ENCODE measurements at places on chromosomes 5 and 9.

- DNase-seq, result no peak
Observed at GRCh38 chr5:79791843-79792242, 102.2 kb downstream of the CMYA5 start.

- DNase-seq, result peak; percentile 26
Observed at GRCh38 chr5:150272531-150272930, 17.0 kb downstream of the CAMK2A start.

- peak; percentile 17 for DNase-seq
Observed at GRCh38 chr5:170757182-170757601, 26.3 kb upstream of the GABRP start.

DNA sequence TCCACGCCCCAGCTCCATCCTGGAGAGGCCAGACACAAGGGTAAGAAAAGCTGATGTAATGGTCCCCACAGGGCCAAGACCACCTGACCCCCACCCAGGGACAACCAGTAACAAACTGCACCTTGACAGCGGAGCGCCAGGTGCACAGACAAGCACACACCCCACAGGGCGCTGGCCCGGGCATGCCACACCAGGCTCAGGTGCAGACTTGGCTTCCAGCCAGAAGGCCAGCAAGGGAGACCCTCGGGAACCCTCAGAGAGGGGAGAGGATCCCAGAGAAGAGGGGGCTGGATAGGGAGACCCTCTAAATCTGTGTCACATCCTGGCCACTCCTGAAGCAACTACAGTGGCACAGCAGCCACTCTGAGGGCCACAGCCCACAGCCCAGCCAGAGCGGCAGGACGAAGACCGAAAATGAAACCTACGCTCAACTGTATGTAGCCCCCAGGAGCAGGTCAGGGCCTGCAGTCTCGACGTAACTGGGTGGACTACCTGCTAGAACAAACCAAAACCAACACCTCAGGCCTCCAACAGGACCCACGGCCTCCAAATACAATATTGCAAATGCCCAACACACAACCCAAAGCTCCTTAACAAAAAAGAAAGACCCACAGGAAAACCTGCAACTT, 18.5 kb downstream of the CAMSAP1 start:
- no peak for DNase-seq

DNA sequence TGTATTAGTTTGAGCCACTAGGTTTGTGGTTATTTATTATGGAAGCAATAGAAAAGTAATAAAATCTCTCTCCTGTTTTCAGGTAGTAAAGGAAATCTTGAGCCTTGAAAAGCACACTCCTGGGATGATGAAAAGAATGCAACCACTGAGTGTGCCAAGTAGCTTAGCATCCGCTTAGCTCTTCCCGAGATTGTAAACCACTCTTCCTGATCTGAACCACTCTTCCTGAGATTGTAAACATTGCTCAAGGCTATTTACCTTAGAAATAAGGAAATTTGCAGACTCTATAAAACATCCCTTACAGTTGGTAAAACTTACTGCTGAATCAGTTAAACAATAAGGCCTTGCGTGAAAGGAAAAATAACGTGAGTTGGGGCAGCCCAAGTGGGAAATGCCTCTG, 17.4 kb upstream of the IL33 start:
- DNase-seq, result no peak

- DNase-seq, result no peak
Observed at GRCh38 chr9:115373710-115374045, 255.7 kb upstream of the TNC start.

- peak; percentile 92 for DNase-seq
Observed at GRCh38 chr9:99000476-99001395, 57.0 kb downstream of the COL15A1 start.

DNA sequence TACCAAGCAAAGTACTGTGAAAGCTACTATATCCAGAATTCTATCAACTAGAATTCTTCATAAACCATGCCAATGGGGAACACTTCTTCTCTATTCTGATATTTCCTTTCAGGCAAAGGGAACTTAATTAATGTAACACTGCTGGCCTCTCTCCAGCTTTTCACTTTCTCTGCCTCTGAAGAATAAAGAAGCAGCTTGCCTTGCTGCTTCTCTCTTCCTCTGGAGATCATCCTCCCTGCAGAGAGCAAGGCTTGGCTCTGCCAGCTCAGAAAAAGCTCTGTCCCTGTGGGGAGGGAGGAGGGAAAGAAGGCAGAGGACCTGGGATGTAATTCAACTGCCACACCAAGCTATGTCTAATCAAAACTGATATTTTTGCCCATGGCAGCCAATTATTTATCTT, 6.5 kb downstream of the CTNND2 start:
- DNase-seq, result no peak

DNA sequence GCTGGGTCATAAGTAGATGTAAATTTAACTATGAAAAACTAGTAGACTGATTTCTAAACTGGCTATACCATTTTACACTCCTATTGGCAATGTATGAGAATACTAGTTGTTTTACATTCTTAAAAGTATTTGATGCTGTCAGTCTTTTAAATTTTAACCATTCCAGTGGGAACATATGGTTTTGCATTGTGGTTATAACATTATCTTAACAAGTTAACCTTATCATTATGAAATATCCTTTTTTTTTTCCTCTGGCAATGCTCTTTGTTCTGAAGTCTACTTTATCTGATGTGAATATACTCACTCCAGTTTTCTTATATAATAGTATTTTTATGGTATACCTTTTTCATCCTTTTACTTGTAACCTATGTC, 548.9 kb upstream of the CLINT1 start:
- no peak for DNase-seq

GRCh38 chr5:65113771-65114170, 345.0 kb downstream of the CWC27 start:
- DNase-seq, result no peak

GRCh38 chr5:142743592-142744441, 26.4 kb upstream of the ARHGAP26 start:
- no peak for DNase-seq

DNA sequence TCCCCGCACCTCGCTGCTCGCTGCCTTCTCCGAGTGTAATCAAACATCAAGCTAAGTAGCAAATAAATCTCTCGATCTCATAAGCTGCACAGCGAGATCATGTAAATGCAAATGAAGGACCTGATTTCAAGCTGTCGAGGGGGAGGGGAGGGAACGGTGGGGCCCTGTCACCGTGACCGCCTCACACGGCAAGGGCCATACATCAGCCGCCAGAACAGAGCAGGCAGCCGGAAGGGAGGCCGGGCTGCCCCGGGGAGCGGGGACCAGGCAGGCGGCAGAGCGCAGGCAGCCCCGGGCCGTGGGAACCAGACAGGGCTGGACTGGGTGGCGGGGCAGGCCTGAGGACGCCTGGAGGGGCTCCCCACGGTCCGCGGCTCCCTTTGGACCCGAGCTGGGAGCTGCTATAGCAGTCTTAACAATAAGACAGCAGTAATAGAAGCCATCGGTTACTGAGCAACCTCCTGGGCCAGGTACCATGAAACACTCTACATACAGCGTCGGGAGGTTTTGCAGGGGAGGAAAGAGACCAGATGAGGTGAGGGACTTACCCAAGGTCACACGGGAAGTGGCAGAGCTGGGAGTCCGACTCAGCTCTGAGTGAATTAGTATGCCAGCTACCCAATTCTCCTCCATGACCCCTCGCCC, 76.8 kb downstream of the CFAP77 start:
- no peak for DNase-seq
